Panc1 (cell line): ENCODE measurements at places on chromosomes 3 and 15. TPM values are rescaled to one million over a fixed set of nuclear protein-coding genes. Genes with fewer than 3 reads are reported as not detected.

Gene IL17RB
- 15.9 TPM for total RNA-seq

Gene P3H2
- 82.2 TPM for total RNA-seq

Gene ANKRD63
- 0.72 TPM for total RNA-seq

Gene GPR160
- 0.18 TPM for total RNA-seq

Gene ZNF620
- 1.3 TPM for total RNA-seq

Gene COMMD2
- total RNA-seq = 70.2 TPM

Gene ROBO2
- 1.3 TPM for total RNA-seq

Gene TRPM1
- not detected for total RNA-seq

Gene SPATA12
- 0.10 TPM for total RNA-seq

Gene TRPC1
- 29.6 TPM for total RNA-seq

Gene SCN5A
- 0.69 TPM for total RNA-seq

Gene PAK2
- 185 TPM for total RNA-seq

Gene NPAP1
- total RNA-seq = not detected

Gene MORC1
- total RNA-seq = not detected

Gene QTRT2
- 51.6 TPM for total RNA-seq

Gene ADPGK
- total RNA-seq = 63.1 TPM

Gene PLA2G4D
- not detected for total RNA-seq

Gene PRSS50
- 0.13 TPM for total RNA-seq

Gene FBXW12
- not detected for total RNA-seq

Gene ALAS1
- total RNA-seq = 89.4 TPM

Gene KBTBD13
- not detected for total RNA-seq

Gene CHRNA7
- 3.3 TPM for total RNA-seq

Gene RUBCN
- total RNA-seq = 37.9 TPM

Gene MRAS
- 14.2 TPM for total RNA-seq

Gene ANKUB1
- total RNA-seq = not detected

Gene SERINC4
- not detected for total RNA-seq

Gene ARPP21
- not detected for total RNA-seq

Gene AHSG
- total RNA-seq = 0.85 TPM

Gene USF3
- total RNA-seq = 18.2 TPM

Gene TEX55
- total RNA-seq = not detected

Gene CPNE9
- 0.13 TPM for total RNA-seq

Gene ITIH4
- total RNA-seq = 1.5 TPM

Gene PBRM1
- 43.5 TPM for total RNA-seq

Gene ENTPD3
- not detected for total RNA-seq

Gene C2CD4B
- total RNA-seq = 0.26 TPM

Gene DNAJB11
- 87.9 TPM for total RNA-seq

Gene TIGIT
- total RNA-seq = not detected

Gene SLC12A6
- 19.5 TPM for total RNA-seq

Gene SLC22A14
- total RNA-seq = 0.13 TPM

Gene GPR156
- 0.39 TPM for total RNA-seq

Gene AGBL1
- total RNA-seq = not detected

Gene FAM227B
- total RNA-seq = 1.2 TPM

Gene WDR5B
- total RNA-seq = 5.5 TPM

Gene STRIT1
- not detected for total RNA-seq
